ENCODE measurements at places on chromosomes 2 and 18. TPM values are rescaled to one million over a fixed set of nuclear protein-coding genes. Genes with fewer than 3 reads are reported as not detected.

DNA sequence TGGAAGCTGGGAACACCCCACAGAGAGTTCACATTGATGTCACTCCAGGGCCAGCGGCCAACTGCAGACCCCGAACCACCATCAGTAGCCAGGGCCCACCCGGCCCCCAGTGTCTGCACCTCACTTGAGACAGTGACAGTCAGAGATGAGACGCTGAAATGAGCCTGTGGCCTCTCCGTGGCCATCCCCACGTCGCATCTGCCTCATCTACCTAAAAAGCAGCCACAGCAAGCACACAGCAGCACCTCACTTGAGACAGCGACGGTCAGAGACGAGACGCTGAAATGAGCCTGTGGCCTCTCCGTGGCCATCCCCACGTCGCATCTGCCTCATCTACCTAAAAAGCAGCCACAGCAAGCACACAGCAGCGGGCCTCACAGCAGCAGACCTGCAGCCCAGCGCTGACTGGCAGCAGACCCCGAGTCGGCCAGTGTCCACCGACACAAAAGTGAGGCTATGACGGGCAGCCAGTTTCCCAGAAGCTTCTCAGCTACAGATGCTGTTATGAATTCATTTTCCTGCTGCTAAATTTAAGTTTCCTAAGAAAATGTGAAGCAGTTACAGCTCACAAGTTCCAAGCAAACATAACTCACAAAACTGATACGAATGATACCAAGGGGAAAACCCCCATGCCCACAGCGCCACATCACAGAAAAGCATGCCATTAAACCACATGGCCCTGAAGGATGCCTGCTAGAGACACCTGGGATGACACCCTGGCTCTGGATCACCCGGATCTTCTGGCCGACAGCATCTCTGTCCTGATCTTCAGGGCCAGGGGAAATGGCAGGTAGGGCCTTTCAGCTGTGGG, 27.7 kb downstream of the SNORC start:
- DNase-seq = no peak

Gene UPP2
- polyA plus RNA-seq = 7.8 TPM

- DNase-seq = no peak
Observed at GRCh38 chr2:33929467-33929866, 330.4 kb upstream of the FAM98A start.

GRCh38 chr18:11671156-11671555, 17.9 kb upstream of the GNAL start:
- DNase-seq = no peak

Gene LNPK
- polyA plus RNA-seq = 28.4 TPM

DNA sequence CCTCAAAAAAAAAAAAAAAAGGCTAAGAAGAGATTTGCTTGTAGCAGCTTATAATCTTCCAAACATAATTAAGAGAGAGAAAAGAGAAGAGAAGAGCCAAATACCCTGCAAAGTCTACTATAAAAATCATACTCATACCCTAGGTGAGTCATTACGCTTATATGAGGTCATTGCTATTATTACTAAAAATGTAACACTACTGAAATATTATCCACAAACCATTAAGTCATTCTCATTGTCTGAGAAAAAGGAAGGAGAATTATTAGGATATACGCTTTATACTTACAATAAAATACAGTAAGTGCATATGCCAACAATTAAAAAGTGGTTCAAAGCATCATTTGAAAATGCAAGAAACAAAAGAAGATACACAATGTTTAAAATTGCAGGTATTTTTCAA, 66.5 kb downstream of the COLEC12 start:
- no peak for DNase-seq

All from left renal cortex interstitium (tissue), 4 donors.